ENCODE measurements at places on chromosomes 7 and 10.

DNA sequence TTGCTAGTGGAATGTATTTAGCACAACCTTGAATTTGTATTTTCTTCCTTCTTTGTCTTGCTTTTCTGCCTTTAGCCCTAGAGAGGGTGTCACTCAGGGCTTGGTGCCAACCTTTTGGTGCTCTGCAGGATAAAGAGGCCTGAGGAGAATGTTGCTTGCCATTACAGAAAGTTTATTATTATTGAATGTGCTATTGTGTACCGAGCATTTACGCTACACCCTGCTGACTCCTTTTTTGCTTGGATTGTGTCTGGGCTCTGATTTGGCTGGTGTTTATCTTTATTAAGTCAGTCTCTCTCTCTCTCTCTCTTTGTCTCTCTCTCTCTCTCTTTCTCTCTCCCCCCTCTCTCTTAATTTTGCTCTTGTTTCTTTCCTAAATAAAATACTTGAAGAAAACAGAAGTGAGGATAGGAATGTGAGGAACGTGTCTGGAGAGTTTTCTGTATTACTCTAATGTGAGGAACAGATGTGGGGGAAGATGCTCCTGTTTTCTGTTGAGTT is 284.4 kb upstream of the PHYHIPL start:
- no peak for DNase-seq

DNA sequence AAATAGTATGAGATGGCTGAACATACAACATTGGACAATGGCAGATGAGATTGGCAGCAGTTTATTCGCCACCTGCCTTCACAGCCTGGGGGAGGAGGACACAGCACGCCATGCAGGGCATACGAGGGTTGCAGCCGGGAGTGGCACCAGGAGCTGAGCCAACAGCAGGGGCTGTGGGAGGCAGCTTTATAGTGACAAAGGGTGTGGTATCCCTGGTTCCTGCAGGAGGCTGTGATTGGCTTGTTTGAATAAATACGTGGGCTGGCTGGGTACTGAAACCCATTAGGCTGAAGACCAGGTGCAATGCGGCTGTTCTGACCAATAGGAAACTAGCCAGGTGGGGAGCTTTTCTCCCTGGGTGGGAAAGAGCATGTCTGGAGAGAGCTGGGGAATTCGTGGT is 68.9 kb upstream of the LEP start:
- no peak for DNase-seq

DNA sequence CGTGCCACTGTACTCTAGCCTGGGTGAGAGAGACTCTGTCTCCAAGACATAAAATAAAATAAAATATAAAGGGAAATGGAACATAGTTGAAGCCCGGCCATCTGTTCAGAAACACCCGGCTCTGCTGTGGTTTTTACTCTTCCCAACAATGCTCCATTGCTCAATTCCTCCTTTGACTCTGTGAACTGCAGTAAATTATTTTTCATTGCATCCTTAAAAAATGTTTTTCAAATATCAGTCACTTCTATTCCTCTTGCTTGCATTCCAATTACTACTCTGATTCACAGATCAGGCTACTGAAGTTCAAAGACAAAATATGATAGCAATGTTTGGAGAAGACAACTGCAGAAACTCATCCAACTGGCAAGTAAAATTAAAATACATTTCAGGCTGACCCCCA is 983.0 kb downstream of the SORCS1 start:
- no peak for DNase-seq

- DNase-seq, result no peak
These were observed 159.5 kb upstream of the ZNF32 start for GRCh38 chr10:43808136-43808535.

GRCh38 chr7:36625247-36625646 is 99.0 kb downstream of the AOAH start:
- no peak for DNase-seq

DNA sequence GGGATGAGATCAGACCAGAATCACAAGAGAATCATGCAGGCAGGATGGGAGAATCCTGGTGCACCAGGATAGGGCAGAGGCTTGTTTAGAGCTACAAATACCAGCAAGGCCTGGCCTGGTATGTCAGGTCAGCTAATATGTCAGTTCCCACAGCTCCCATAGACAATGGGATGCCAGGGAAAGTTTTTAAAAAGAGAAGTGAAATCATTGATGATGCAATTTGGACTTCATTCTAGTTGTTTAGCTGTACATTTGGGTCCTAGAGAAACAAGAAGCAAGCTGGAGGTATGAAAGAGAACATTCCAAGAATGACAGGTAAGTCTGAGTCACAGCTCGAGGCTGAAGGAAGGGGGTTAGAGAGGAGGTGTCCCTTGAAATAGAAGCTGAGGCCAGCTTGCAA is 45.2 kb downstream of the GPR141 start:
- no peak for DNase-seq

GRCh38 chr10:86153751-86154150 is 212.8 kb downstream of the GRID1 start:
- no peak for DNase-seq

DNA sequence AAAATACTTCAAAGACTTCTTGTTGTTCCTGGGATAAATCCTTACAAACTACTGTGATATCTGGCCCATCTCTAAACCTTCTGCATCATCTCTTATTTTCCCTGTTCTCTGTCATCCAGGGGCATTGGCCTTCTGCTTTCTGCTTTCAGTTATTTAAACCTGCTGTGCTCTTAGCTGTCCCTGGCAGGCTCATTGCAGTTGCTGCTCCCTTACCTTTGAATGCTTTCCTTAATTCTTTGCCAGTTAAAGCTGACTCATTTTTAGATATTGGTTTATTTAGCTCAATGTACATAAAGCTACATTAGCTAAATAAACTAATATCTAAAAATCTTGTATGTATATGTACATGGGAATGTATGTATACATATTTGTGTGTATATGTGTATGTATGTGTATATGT is 40.6 kb upstream of the CD36 start:
- DNase-seq, result no peak

GRCh38 chr10:114232561-114233176 is 6.4 kb upstream of the VWA2 start:
- no peak for DNase-seq

DNA sequence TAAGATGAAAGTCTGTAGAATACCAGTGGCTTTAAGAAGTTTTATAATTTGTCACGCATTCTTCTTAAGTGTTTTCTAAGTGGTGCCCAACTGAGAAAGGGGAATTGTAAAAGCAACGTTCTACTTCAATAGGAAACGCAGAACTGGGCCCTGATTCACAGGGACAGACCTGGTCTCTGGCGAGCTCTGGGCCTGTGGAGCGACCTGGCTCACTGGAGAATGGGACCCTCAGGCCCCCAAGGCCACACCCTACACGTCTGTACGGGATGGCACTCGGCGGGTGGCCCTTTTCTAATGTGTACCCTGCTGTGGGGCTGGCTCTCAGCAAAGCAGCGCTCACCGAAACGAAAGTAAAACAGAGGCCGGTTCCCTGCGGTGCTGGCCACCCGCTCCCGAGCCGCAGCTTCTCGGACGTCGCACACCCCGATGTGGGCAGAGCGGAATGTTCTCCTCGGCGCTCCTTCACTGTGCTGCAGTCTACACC is 205.0 kb downstream of the DIP2C start:
- no peak for DNase-seq

DNA sequence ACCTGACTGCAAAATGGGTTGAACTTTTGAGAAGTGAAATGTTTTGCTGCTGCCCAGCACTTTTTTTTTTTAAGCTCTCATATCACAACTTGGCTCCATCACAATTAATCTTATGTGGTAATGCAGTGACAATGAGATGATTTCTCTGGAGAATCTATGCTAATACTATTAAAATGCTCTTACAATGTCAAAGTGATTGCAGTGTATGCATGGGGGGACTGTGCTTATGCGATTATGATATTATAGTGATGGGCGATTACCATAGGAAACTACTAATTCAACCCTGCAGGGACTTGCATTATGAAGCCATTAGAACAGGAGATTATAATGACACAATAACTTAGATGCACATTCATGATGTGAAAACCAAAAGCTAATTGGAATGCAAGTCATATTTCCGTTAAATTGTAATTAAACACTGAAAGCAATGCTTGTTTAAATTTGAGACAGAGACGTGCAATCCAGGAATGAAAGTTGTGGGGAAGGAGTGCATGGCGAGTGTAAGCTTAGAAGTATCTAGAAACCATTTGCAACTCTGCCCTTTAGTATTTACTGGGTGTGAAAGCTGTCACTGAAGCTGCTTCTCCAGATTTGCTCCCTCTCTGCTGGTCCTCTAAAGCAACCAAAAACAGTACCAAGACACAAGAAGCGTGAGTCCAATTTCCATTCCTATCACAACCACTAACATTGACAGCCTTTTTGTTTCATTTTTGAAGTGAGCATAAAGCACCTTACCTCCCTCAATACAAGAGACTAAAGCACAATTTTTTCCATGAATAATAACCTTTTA is 21.6 kb downstream of the PTER start:
- DNase-seq, result no peak

- no peak for DNase-seq
These were observed 209.8 kb downstream of the ZEB1 start for GRCh38 chr10:31528831-31529230.

DNA sequence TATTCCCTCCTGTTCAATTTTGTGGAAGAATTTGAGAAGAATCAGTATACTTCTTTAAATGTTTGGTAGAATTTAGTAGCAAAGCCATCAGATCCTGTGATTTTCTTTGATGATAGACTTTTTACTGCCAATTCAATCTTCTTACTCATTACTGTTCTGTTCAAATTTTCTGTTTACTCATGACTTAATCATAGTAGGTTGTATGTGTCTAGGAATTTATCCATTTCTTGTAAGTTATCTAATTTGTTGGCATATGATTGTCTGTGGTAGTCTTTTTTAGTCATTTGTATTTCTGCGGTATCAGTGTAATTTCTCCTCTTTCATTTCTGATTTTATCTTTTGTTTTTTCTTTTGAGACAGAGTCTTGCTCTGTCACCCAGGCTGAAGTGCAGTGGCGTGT is 87.4 kb downstream of the CCDC3 start:
- DNase-seq, result no peak

DNA sequence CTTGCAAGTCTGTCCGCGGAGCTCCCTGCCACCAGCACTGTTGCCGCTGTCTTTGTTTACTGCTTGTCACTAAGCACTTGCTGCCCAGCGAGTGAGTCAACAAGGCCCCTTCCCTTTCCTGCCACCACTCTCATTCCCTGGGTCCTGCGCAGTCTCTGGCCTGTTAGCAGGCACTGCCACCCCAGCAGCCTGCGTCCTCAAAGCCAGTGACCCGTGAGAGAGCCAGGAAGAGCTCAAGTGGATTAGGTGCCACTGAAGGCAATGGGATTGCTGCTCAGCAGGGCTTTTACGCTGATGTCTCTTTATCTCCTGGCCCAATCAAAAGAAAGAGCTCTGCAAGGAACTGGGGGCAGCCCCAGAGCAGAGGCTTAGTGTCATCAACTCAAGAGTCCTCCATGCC is at the start of gene FRMPD2:
Gene FRMPD2, minus strand, starts transcription at position 61 of the 400 bp plus-strand sequence. CDS start 129 bp downstream, outside the sequence.
- no peak for DNase-seq

DNA sequence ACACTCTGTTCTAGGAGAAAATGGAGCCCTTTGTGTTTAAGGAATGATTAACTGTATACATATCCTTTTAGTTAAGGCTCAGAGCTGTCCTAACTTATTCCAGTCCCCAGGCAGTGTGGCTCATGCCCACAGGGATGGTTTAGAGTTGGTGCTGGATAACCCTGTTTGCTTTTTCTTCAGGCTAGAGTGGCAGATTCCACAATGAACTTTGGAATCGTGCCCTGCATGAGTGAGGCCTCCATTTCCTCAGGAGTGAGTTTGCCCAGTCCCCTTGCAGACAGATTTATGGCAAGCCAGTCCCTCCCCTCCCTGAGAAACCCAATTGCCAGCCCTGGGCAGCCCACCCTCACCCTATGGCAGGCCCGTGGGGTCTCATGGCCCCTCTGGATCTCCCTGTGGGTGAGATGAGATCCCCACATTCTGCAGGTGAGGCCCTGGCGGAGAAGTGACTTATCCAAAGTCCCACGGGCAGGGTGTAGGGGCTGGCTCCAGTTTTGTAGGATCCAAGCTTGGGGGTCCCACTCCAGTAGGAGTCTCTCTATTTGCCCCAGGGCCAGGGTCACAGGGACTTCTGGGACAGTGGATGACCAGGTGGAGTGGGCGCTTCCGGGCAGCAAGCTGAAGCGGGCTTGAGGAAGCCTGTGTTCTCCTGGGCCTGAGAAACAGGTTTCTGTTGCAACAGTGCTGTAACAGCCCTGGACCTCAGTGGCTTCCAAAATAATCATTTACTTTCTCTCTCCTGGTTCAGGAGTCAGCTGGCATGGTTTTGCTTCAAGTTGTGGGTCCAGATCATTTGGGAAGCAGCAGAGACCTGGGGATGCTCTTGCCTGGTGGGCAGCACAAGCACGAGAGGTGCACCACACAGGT is 9.0 kb upstream of the COMTD1 start:
- no peak for DNase-seq

- DNase-seq, result no peak
These were observed 47.3 kb upstream of the NPFFR1 start for GRCh38 chr10:70331160-70331485.

DNA sequence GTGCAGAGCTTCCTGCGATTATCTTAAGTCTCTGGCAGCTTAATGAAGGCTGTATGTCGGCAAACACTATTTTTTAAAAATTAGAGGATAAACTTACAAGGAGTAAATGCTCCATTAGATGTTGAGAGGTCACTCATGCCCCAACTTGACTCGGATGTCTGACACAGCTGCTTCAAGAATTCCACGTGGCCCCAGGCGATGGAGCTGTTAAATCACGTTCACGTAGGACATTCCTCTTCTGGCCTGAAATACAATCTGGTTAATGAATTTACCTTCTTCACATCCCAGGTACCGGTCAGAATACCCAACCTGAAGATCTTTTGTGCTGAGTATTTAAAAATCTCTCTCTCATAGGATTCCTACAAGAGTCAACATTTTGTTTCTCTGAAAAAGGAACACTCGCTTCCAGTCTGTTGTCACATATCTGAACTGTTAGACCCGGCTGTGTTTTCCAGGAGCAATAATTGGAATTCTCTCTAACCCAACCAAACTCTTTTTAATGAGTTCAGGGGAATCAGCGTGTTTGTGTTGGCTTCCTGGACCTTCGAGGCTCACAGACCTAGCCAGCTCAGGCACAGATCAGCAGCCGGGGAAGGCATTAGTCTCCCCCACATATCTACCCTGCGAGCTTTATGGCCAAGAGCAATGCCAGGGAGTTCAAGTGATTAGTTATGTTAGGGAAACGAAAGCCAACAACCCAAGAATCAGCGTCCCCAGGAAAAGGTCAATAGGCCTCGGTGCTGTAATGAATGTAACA is 284.9 kb downstream of the FGFR2 start:
- no peak for DNase-seq

DNA sequence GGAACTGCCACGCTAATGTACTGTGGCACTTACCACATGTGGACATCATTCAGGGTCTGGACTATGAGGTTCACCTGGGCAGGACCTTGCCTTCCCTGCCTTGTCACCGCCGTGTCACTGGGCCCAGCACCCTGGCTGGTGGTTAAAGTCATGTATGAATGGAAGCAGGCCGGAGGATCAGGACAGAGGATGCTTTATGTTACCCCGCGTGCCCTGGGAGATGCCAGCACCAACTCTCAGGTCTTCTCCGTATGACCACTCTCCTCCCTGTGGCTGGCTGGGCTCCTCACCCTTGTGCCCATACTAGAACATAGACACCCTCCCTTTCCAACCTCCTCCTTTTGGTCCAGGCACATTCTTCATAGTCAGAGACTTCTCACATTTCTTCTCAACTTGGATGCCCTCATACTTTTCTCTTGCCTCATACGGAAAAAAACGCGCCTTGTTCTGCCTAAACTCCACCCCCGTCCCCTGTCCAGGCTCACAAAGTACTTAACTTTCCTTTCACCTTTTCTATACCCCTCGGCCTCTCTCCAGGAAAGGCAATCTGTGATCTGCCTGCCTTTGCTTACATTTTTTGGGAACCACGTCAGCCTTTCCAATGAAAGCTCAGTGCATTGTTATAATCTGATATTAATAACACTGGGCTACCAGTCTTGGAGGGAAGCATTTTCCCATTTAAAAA is 240.0 kb downstream of the TEX36 start:
- DNase-seq, result no peak

Data from Panc1 (cell line).